ENCODE measurements at places on chromosomes 11 and 22.

- no peak for DNase-seq
Measured at GRCh38 chr11:44889266-44889665, 61.4 kb downstream of the TP53I11 start.

GRCh38 chr22:20885017-20885556 is 26.3 kb downstream of the SNAP29 start:
- DNase-seq = no peak

DNA sequence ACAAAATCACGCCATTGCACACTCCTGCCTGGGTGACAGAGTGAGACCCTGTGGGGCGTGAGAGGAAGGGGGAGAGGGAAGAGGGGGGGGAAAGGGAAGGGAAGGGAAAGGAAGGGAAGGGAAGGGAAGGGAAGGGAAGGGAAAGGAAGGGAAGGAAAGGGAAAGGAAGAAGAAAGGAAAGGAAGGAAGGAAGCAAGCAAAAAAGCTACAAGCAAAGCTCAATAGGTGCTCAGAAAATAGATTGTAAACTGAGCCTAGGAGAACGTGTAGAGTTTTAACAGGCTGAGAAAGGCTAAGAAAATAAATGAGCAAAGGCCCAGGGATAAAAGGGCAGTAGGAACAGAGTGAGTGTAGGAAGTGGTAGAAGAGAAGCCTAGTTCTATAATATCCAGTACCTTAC is 30.8 kb upstream of the GDPD4 start:
- no peak for DNase-seq

DNA sequence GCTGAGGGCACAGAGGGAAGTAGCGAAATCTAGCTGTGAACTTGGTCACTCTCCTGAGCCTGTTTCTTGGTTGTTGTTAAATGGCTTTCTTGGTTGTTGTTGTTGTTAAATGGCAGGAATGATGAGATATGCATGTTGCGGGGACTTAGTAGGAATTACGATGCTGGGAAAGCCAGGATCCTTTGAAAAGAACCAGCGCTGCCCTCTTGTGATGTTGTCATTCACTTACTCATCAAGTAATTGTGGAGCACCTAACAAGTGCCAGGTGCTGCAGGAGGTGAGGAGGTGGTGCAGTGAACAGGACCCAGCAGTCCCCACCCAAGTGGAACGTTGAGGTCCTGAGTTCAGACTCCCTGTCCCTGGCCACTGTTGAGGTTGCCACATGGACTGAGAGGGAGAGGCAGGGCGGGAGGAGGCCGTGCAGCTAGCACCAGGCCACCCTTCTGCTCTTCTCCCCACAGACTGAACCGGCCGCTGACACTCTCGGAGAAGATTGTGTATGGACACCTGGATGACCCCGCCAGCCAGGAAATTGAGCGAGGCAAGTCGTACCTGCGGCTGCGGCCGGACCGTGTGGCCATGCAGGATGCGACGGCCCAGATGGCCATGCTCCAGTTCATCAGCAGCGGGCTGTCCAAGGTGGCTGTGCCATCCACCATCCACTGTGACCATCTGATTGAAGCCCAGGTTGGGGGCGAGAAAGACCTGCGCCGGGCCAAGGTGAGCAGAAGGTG is 36.8 kb downstream of the POLR3H start:
- DNase-seq = no peak

DNA sequence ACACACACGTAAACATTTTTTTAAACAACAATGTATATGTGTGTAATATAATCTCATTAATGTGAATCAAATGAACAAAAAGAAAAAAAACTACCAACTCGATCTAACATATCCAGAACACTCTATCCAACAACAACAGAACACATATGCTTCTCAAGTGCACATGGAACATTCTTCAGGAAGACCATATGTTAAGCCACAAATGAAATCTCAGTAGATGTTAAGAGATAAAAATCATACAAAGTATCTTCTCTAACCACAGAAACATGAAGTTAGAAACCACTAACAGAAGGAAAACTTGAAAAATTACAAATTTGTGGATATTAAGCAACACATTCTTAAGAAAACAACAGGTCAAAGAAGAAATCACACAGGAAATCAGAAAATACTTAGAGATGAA is 25.5 kb upstream of the TMEM45B start:
- no peak for DNase-seq
